Activated CD8-positive, alpha-beta memory T cell treated with anti-CD3 and anti-CD28 coated beads for 1 hour (primary cell): ENCODE measurements at places on chromosomes 4 and X.

DNA sequence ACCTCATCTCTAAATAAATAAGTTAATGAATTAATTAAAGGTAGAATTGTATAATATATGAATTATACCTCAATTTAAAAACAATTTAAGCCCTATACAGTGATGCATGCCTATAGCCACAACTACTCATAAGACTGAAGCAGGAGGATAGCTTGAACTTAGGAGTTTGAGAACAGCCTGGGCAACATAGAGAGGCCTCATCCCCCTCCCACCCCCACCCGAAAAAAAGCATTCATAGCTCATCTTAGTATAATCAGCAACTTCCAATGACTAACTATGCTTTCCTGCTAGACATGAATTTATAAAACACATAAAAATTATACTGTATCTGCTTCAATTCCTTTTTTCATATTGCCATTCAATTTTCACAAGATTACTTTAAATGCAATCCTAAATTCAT is 1.6 kb downstream of the LRBA start:
- no peak for DNase-seq

- DNase-seq: no peak
These were observed 739.1 kb upstream of the DIAPH2 start for GRCh38 chrX:95945528-95945927.

GRCh38 chr4:139799615-139800014 is 134.0 kb downstream of the MGST2 start:
- no peak for DNase-seq

- no peak for DNase-seq
These were observed 92.8 kb downstream of the AMELX start for GRCh38 chrX:11386001-11386523.

DNA sequence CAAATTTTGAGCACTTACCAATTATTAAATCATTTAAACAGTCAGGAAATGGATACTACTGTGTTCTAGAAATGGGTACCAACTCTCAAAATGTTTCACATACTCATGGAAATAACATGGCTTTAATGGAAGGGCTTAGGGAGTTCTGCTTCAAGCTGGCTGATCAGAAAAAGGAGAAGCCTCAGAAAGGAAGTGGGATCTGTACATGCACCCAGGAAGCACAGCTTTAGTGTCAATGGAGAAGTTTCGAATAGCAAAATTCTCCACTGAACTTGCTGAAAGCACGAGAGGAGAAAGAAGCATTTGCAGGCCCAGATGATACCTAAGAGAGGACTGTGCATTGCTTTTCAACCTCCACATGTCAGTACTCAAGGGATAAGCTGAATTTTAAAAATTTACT is 11.1 kb upstream of the HS3ST1 start:
- no peak for DNase-seq

DNA sequence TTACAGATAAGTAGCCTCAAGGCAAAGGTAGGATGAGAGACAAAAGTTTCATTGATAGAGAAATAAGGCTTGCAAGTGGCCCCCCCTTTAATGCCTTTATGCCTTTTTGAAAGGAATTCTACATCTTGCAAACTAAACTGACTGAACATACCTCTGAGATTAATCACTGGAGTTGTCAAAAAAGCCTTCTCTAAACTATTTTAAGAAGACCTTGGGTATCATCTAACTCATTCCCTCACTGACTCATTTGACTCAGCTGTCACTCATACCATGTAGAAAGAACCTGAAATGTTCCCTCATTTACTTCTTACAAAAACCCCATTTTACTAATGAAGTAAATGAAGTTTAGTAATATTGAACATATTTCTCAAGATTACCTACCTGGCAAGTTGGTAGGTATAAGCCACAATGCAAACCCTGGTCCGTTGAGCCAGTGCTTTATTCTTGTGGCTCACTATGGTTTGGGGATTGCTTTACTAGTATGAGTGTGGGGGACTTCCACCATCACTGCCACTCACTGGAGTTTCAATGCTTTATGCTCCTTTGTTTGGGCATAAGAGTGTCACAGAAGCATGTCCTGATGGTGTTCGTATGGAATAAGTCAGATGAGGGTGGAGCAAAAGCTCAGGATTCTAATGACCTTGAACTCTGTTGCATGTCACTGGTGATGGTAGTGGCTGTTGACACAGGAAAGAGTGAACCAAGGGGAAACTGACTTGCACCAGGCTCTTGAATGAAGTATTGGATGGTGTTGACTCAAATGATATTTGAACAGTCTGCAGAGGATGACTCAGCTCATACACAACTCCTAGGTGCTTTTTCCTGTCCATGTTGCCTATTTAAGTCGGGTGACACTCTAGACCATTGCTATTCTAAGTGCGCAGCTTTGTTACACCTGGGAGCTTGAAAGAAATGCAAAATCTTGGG is 305.5 kb upstream of the EMCN start:
- DNase-seq: no peak

DNA sequence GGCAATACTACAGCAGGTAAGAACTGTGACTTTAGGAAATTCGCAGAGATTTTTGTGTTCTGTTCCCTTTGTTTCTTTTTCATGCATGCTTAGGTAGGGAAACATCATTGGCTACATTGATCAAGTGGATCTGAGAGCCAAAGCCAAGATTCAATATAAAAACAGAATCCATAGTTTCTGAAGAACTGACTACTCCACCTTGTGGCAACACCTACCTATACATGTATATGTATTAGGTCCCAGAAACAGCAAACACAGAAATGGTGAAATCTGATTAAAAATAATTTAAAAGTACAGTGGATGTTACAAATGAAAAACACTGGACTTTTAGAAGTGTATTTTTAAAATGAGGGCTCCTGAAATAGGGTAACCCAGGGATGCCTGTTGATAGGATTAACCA is 322.6 kb upstream of the MAOA start:
- DNase-seq: no peak

GRCh38 chrX:114774691-114775090 is 190.8 kb downstream of the HTR2C start:
- DNase-seq: no peak

DNA sequence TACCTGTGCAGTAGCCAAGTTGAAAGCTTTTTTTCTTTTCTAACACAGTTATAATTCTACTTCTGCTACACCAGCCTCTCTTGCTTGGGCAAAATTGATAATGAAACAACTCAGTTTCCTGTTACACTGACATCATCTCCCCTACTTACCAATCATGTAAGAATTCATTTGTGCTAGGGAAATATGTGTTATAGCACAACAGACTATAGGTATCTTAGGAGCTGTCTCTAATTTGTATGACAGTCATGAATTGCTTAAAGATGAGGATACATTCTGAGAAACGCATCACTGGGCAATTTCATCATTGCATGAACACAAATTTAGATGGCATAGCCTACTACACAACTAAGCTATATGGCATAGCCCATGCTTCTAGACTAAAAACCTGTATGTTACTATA is 246.3 kb upstream of the ANKRD50 start:
- DNase-seq: no peak

DNA sequence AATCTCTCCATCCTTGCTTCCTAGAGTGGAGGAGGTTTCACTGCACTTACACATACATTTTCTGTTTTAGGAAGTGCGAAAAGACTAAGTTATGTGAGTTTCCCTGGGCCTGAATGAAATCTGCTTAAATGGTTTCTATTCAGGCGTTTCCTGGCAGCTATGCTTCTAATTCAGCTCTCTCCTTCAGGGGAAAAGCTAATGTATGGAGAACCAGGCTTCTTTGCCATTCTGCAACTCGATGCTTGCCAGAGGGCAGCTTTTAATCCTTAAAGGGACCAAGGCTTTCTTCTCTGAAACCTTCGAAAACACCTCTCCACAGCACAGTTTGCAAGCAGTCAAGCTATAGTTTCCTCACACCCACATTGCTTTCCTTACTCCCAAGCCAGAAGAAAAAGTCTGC is 89.5 kb upstream of the ARX start:
- DNase-seq: no peak

DNA sequence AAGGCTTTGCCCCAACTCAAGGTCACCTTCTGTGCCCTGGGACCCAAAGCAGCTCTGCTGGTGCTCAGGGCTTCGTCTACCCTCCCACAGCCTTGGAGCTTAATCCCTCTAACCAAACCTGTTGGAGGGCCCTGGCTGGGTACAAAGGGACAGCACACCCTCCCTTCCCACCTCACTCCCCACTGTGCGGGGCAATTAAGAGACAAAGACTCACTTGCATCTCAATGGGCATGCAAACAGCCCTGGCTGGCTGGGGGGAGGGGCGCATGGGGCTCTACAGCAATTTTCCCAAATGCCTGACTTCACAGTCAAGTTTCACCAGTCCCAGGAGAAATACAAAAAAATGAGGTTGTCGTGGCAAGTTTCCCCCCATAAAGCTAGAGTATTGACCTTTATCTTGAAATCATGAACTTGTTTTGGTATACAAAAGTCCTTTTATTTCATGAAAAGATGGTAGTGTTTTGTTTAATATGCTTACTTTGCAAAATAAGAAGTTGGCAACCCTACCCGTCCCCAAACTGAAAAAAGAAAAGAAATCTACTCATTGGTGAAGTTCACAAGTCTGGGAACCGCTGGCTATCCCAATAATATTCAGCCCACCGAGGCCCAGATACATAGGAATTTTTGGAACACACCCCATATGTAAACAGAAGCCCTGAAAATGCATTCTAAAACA is 4.1 kb upstream of the CD99L2 start:
- DNase-seq: no peak

DNA sequence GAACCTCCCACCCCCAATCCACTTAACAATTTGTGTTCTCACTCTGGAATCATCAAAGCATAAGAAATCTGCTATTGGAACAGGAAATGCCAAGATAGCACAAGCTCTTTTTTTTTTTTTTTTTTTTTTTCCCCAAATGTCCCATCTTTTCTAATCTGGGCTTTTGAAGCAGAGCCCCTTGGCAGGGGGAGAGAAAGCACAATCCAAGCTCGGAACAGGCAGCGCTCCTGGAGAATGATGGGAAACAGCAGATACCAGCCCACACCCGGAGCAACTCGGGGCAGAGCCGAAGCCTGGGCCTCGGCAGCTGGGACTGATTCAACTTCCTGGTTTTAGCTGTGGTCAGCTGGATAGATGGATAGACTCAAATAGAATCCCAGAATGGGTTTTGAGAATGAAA is 235.1 kb downstream of the QDPR start:
- DNase-seq: no peak

DNA sequence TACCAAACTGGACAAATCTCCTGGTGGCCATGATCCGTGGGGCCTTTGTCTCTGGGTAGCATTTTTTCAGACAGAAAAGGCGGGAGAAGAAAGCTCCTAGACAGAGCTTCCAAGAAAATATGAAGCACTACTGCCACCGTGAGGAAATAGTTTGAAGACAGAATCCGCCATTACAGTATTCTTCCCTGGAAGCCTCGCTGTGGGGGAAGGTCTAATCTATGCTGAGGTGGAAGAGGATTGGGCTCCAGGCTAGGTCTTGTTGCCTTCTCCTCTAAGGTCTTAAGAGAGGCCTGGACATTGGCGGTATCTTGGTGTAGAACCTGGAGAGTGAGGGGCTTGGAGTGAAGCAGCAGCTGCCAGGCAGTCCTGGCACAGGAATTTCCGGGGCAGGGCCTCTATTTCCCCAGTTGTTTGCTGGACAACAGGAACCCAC is 218.9 kb downstream of the OR13H1 start:
- DNase-seq: no peak

DNA sequence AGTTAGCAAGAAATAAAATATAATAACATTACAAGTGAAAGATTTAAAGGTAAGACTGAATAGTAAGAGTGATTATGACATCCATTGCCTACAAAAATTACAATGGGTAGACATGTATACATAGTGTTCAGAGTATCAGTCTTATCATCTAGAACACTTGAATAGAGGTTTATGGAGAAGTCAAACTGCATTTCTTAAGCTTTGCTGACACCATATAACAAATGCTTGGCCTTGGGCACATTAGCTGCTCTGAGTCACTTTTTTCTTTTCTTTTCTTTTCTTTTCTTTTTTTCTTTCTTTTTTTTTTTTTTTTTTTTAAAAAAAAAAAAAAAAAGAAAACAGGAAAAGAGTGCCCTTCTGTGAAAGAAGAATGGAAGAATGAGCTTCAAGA is 220.0 kb downstream of the SPCS3 start:
- DNase-seq: no peak

GRCh38 chr4:77104791-77105540 is 29.2 kb upstream of the CCNI start:
- no peak for DNase-seq

GRCh38 chr4:39103291-39103690 is 41.3 kb downstream of the KLHL5 start:
- no peak for DNase-seq

DNA sequence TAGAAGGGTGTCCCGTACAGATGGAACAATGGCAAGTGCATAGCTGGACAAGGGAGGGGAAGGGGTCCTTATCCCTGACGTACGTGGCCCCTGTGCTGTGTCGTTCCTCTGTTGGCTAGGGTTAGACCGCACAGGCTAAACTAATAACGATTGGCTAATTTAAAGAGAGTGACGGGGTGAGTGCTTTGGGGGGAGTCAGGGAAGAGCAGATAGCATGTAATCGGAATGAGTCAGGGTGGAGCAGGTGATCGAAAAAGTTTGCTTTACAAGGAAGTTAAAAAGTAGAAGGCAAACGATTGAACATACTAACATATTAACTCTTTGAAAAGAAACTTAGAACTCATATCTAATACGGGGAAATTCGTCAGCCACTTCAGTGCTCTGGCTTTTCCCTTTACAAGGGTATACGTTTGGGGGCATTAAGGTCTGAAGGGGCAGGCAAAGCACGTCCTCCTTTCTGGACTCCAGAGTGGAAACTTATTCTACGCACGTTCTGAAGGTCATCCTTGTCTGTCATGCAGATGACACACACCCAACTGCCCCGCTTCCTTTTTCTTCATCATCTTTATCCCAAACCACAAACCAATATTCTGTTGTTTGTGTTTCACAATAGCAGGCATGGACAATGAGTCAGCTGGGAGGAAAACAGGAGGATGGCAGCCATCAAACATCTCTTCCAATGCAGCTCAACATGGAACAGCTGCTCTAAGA is 10.2 kb upstream of the CRLF2 start:
- DNase-seq: no peak

GRCh38 chr4:128803783-128804182 is 5.7 kb upstream of the JADE1 start:
- no peak for DNase-seq
